ENCODE measurements at places on chromosomes 12 and 14. TPM values are rescaled to one million over a fixed set of nuclear protein-coding genes. Genes with fewer than 3 reads are reported as not detected.

GRCh38 chr14:103488071-103488470 lies 34.6 kb downstream of the CKB start:
- H3K4me1 ChIP-seq: peaks cover 22% of the 10 kb centered on the region
- H3K27ac ChIP-seq: no peak overlapping the region
- peaks cover 21% of the 10 kb centered on the region for H3K36me3 ChIP-seq

The CLEC4C gene
- not detected for total RNA-seq

The CLEC14A gene
- total RNA-seq: 5.1 TPM

The ABCC9 gene
- total RNA-seq: 1.2 TPM

All from endothelial cell (in vitro differentiated cells).